ENCODE measurements at places on chromosomes 5 and 9.

DNA sequence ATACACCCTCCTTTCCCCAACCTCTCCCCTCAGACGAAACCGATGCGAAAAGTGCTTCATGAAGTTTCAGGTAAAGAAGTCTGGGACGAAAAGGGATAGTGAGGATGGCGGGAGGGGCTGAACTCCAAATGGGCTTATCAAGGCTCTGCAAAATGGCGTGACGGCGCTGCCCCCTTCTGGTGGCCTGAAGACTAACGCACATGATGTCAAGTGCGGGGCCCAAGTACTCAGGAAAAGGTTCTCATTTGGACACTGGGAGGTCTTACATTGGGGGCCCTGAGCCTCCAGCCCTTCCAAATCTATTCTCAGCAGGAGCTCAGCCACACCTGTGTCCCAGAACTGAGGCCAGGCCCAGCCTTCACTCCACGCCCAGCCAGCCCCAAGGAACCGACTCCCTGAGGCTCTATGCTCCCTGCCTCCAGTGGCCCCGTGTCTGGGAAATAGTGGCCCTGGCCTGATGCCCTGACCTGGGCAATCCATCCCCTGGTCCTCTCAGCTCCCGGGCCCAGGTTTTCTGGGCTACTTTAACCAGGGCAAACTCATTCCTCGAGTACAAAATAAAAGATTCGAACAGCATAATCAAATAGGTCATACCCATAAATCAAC, 119.9 kb downstream of the KCNIP1 start:
- peak; percentile 70 for DNase-seq

- DNase-seq = no peak
Observed at GRCh38 chr5:42888771-42889170, 77.1 kb upstream of the SELENOP start.

- peak; percentile 88 for DNase-seq
Observed at GRCh38 chr9:135463140-135463539, 16.4 kb upstream of the PPP1R26 start.

- DNase-seq = peak; percentile 82
Observed at GRCh38 chr5:149837680-149838269, 106.8 kb downstream of the PDE6A start.

- DNase-seq = no peak
Observed at GRCh38 chr5:6701491-6701890, 11.7 kb upstream of the TENT4A start.

GRCh38 chr9:116501871-116502270, 185.2 kb upstream of the TRIM32 start:
- peak; percentile 29 for DNase-seq

- DNase-seq = peak; percentile 16
Observed at GRCh38 chr9:123399803-123400378, 43.9 kb downstream of the CRB2 start.

DNA sequence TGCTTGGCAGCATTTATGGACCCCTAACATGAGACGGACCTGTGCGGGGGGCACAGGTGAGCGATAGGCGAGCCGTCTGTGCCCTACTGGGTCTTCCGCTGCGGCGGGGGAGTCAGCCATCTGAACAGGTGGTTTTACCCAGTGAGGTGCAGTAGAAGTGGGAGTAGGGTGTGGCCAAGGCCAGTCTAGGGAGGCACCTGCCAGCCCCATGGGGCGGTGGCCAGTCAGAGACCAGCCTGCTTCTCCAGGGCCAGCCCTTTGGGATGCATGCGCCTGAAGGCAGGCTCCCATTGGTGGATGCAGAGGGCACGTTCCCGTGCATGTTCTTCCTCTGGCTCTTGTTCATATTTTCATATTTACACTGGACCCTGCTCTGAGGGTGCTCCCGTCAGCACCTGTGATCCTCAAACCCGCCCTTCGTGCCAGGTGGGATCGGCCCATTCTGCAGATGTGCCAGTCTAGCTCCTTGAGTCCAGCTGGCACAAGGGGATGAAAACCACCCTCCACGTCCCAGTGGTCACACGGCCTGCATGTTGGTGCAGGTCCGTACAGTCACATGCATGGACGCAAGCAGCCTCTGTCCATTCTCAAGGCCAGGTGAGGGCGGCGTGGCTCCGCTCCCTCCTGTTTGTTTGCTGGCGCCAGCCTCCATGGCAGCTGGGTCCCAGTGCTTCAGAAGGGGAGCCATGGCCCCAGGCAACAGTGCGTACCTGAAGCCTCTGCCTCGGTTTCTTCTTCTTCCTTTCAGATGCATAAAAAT, 9.0 kb downstream of the COL5A1 start:
- no peak for DNase-seq

DNA sequence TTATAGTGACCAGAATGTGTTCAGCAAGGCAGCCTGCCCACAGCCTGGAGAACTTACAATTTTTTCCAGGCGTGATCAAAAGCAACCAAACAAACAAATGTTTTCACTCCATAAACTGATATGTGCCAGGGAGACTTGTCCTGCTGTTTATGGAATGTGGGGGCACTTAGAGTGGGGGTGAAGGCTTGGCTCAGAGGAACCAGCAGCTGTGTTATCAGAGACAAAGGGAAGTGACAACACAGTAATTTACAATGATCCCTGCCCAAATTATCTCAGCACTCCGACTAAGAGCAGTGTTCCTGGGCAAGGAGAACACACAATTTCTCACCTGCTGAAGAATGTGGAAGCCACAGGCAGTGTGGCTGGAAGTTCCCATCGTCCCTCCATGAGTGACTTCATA, 429.1 kb upstream of the IRX4 start:
- DNase-seq = no peak

DNA sequence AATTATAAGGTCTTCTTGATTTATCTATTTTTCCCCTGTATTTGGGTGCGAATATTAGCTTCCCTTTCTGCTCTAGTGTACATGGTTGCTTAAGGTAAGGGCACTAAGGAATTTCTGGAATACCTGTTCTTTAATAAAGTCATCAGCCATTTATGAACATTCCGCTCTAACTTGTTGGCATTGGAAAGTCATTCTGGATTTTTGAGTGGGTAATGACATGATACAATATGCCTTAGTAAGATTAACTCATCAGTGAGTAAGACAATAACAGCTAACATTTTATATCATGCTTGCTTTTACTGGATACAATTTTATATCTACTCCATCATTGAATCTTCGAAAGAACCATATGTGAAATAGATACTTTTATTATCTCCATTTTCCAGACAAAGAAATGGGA, 196.1 kb downstream of the ARRDC3 start:
- no peak for DNase-seq

DNA sequence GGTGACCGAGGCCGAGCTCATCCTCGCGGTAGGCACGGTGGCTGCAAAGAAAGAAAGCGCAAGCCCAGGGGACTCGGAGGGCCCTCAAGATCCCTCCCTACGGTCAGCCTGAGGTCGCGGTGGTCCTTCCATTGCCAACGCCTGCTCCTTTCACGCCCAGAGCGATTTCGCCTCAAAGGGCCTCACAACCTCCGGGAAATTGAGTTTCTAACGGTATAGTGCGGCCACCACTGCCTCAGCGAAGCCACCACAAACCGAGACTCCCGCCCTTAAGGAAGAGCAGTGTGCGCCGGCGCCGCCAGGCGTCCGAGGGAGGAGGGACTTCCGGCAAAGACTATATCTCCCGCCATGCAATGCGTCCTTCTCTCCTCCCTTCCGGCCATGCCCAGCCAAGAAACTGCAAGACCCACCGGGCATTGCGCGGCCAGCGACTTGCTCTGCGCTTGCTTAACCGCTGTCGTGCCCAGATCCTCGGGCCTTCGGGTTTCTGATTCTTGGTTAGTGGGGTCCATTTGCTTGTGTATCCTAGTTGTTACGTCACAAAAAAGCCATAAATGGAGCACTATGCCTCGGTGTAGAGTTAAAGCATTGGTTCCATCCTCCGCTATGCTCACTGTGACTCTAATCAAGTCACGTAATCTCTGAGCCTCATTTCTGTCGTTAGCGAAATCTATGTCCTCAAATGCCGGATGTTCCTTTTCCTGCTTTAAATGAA, at the start of gene HAUS6:
HAUS6 (minus strand) TSS at position 274 of the 715 bp plus-strand sequence; CDS start at position 21, 253 bp downstream.
- peak; percentile 94 for DNase-seq

DNA sequence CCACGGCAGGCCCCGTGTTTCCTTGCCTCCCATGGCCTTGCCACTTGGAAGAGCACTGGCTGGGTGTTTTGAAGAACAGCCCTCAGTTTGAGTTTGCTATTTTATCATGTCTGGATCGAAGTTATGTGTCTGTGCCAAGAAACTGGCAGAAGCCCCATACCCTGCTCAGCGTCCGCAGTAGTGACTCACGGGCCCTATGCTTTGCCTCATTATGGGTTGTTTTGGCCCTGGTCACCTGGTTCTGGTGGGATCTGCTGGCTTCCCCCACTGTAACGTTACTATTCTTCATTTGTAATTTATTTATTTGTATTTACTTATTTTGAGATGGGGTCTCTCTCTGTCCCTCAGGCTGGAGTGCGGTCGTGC, 42.3 kb upstream of the NKD2 start:
- DNase-seq = no peak

DNA sequence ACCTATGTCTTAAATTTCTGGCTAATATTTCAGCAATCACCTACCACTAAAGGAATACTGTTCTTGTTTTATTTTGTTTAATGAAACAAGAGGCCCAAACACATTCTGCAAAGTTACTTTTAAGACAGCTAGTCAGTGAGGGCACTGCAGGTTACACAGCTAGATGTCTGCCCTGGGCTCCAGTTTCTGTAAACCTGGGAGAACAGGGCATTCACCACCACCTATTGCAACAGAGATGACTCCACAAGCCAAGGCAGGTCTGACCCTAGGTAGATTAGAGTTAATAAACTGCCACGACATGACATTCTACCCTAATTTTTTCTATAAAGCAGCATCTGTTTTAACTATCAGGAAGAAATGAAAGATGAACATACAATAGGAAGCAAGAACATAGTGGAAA, 90.8 kb downstream of the SLF1 start:
- DNase-seq = no peak

DNA sequence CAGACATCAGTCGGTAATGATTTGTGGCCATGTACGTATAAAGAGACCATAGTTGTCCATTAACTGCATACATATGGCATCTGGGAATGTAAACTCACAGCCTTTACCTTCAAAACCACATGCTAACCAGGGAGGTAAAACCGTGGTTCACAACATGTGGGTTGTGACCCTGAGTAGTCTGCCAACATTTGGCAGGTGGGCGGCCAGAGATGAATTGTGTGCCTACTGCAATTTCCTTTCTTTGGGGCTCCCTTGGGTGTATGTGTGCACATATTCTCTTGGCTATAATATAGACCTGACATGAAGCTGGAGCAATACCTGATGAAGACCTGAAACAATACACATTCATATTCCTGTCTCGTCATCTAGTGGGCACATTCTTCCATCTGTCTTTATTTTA, 396.0 kb downstream of the MLLT3 start:
- no peak for DNase-seq
